ENCODE measurements at places on chromosomes 12 and 14. TPM values are rescaled to one million over a fixed set of nuclear protein-coding genes. Genes with fewer than 3 reads are reported as not detected.

MYBPC1 gene
- total RNA-seq, result 3.9 TPM

CLEC1B gene
- not detected for total RNA-seq

KRT73 gene
- not detected for total RNA-seq

IL22 gene
- not detected for total RNA-seq

FAM222A gene
- 25.7 TPM for total RNA-seq

RAD51B gene
- 3.2 TPM for total RNA-seq

RGS6 gene
- total RNA-seq, result 26.0 TPM

GRCh38 chr14:68759937-68760336 lies 32.9 kb downstream of the ZFP36L1 start:
- no peak for DNase-seq

DNA sequence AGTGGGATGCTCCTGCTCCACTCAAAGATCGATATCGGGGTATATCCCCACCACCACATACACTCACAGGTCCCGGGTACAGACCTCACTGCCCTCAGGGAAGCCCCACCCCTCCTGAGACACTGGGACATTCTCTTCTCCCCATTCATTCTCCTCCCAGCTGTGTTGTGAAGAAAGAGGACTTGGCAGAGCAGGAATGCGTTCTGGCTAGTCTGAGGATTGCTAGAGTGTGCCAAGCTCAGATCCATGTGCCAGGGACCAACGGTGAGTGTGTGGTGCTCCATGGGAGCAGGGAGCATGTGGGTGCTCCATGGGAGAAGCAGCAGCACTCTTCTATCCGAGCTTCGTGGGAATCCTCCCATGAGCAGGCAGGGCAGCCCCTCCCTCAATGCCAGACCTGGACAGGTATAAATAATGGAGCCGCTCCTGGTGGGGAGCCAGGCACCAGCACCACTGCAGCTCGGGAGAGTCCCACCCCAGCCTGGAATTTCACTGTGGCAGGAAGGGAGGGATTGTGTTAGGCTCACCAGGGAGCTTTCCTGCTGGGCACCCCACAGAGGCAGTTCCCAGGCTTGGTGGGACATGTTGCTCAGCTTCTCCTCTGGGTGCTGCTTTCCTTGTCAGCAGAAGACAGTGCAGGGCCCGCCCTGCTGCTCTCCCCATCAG lies 2.3 kb upstream of the KRT5 start:
- DNase-seq, result no peak

DNA sequence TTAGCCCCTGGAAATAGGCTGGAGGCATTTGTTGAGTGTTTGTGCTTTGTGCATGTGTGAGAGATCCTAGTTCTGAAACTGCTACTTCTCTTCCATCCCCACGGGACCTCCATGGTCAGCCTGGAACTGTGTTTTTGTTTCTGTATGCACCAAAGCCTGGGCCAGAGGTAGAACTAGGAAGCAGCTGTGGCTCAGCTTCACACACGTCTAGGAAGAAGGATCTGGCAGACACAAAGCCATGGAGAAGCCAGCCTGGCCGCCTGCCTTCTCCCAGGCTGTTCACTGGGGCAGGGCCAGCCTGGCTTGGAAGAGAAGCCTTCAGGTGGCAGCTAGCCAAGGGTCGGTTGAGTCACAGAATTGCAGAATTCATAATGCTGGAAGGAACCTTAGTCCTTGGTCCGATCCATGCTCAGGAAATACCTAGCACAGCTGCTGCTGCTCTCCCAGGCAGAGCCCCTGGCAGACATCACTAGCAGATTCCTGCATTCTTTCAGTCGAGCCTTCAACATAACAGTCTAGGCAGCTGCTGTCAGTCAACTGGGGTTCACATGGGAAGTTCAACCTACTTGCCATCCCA lies 27.0 kb downstream of the RIN3 start:
- DNase-seq, result peak; percentile 93

DNA sequence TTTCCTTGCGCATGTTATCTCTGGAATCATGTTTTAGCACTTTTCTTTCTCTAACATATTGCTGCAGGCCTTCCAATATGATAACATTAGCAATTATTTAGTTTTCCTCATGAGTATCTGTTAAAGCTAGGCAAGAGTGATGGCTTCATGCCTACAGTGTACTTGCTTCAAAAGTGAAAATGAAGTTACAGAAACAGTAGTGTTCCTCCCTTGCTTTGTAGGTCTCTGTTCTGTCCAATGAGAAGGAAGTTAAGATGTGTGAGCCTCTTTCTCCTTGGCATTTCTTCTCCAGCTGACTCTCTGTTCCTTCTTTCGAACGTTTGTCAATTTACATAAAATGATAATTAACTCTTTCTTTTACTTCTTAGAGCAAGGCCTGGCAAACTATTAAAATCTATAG lies 22.2 kb downstream of the LRRIQ1 start:
- no peak for DNase-seq

- no peak for DNase-seq
Observed at GRCh38 chr12:123843912-123844748, 82.0 kb downstream of the DNAH10 start.

- no peak for DNase-seq
Observed at GRCh38 chr12:87922736-87923135, 106.5 kb downstream of the C12orf50 start.

- no peak for DNase-seq
Observed at GRCh38 chr12:127785540-127785939, 481.4 kb upstream of the TMEM132C start.

- DNase-seq, result no peak
Observed at GRCh38 chr14:81235096-81235495, 14.3 kb upstream of the GTF2A1 start.

- no peak for DNase-seq
Observed at GRCh38 chr12:20154052-20154451, 214.3 kb upstream of the PDE3A start.

- DNase-seq, result no peak
Observed at GRCh38 chr12:51984657-51985056, 22.1 kb upstream of the TAMALIN start.

DNA sequence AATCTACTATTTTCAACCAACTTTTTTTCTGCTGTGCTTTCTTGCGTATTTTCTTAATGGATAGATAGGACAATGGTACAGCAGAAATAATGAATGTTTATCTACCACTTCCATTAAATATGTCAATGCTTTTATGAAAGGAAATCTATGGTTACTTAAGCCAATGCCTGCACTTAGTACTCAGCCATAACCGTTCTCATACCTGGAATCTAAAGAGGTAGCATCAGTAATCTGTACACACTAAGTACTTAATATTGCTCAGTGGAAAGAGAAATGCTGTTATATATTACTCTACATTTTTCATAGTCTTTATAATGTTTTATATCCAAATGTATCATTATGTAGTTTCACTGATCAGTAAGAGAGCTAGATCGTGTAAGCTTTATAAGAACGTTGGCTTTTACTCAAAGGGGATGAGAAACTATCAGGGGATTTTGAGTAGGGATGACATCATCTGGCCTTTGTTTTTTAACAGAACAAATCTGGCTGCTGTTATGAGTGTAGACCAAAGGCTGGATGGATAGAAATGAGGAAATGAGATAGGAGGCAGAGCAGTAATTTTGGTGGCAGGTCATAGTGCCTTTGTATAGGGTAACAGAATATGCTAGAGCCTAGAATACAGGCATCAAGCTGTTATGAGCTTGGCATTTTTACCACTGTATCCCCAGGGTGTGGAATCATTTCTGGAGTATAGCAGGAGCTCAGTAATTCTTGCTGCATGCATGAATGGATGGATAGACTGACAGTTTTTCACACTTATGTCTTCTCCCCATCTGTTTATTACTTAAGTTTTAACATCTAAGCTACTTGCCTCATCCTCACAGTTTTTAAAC lies 34.0 kb downstream of the ALG10B start:
- no peak for DNase-seq

All from left ventricle myocardium superior (tissue), 1 donor.